Suprapubic skin (tissue), 4 donors: ENCODE measurements at places on chromosomes 7 and 10. TPM values are rescaled to one million over a fixed set of nuclear protein-coding genes. Genes with fewer than 3 reads are reported as not detected.

Gene CYP2C18
- total RNA-seq: 6.4 TPM

Gene SAMD9
- 3.4 TPM for total RNA-seq

Gene NUDCD3
- 65.2 TPM for total RNA-seq

Gene PILRA
- 8.5 TPM for total RNA-seq

Gene CYP2W1
- 17.5 TPM for total RNA-seq
